ENCODE measurements at places on chromosomes 4 and X.

- DNase-seq: no peak
Measured at GRCh38 chr4:152316969-152317368, 218.9 kb downstream of the FBXW7 start.

GRCh38 chr4:163484906-163485305 lies 9.6 kb upstream of the TMA16 start:
- DNase-seq: no peak

DNA sequence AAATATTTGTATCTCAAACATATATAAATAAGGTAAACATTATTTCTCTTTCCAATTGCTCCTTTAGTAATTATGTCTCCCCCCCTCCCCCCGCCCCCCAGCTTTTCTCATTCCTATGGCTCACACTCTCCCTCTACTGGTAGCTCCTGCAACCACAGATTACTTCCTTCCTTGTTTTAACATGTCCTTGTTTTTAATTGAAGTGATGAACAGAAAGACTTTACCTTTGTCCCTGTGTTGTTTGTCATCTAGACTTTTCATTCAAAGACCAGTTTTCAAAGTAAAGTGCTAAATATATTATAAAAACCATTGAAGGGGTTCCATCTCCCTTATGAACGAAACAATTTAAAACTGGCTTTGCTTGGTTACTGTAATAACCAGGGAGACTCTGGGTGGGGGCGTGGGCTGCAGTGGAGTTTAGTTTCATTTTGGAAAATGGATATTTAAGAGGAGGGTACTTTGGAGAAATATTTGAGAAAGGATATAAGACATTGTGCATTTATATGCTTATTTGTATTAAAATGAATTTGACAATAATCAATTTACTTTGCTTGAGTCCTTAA lies 352.9 kb downstream of the RAPGEF2 start:
- DNase-seq: no peak

- DNase-seq: no peak
Measured at GRCh38 chr4:121654738-121655137, 42.0 kb downstream of the ANXA5 start.

GRCh38 chr4:6408263-6408662 lies 64.2 kb downstream of the PPP2R2C start:
- no peak for DNase-seq
